ENCODE measurements at places on chromosomes 3 and 15.

DNA sequence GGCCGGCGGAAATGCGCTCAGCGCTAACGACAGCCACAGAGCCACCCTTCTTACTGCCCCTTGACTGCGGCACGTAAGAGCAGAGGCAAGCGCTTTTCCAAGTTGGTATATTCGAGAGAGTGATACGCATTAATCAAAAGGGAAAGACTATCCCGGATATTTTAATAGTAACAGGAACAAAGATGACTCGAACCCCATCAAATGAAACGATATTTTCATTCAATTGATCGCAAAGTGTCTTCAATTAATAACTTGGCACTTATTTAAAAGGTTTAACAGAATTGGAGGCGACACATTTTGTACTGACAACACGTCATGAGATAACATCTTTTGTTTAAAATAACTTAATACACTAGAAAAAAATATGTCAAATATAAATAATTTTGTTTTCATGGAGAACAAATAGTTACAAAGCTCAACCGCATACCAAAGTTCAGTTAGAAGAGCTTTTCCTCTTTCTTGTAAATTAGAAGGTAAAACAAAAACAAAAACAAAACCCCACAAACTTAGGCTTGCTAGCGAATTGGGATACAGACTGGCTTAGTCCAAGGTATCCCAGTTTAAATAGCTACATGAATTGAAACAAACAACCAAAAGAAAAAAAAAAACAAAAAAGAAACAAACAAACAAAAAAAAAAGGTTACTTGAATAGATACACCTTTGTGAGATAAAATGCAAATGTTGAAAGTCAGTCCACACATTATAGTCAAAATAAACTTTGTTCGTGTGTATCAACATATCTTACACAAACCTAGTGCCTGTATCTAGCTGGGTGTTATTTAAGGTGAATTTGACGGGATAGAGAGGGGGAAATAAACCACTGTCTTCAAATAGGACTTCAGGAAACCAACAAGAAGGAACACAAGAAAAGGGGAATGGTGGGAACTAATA lies 10.2 kb downstream of the SHOX2 start:
- no peak for DNase-seq

- no peak for DNase-seq
These were observed 83.5 kb downstream of the C3orf70 start for GRCh38 chr3:185069037-185070030.

DNA sequence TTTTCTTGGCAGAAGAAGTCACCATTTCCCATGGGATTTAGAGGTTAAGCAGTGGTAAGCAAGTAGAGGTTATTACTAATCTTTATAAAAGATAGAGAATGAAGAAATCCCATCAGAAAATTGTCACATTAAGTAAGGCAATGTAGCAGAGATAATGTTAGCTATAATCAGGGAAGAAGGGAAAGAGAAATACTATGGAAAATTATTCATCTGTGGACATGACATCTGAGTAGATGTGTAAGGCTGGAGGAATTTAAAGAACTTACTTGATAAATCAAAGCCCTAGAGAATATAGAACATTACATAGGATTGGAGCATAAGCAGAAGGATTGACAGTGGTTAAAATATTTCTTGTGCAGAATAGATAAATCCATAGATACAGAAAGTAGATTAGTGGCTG lies 553.1 kb upstream of the CBLB start:
- no peak for DNase-seq

DNA sequence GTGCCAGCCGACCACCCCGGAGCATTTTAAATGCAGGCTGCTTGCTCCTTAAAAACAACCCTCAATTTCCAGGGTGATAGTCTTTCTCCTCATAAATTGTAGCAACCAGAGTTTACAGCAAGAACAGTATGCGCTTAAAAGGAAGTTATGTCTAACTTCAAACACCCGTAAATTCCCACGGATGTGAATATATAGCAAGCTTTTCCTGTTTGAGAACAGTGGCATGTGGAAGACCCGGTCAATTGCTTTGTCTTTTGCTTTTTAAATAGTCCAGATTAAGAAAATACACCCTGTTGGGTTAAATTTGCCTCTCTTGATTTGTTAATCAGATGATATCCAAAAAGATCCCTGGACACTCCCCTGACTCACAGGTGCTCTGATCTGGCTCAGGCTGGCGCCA lies 20.8 kb downstream of the MRPS25 start:
- no peak for DNase-seq

DNA sequence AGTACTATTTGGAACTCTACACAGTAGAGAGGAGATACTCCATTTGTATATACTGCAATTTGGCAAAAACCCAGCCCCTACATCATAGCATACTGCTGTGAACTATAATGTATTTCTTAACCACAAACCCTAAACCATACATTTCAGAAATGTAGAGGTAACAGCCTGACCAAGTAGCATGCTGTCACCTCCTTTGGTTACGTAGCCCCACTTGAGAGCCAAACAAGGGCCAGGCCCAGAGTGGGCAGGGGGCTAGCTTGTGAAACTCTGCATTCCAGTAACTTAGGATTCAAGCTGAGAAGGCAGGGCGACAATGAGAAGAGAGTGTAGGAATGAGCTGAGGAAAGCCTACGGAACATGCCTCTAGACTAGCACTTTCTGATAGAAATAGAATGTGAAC lies 135.8 kb downstream of the GREM1 start:
- no peak for DNase-seq

GRCh38 chr15:63491979-63492378 lies 12.4 kb upstream of the USP3 start:
- no peak for DNase-seq

DNA sequence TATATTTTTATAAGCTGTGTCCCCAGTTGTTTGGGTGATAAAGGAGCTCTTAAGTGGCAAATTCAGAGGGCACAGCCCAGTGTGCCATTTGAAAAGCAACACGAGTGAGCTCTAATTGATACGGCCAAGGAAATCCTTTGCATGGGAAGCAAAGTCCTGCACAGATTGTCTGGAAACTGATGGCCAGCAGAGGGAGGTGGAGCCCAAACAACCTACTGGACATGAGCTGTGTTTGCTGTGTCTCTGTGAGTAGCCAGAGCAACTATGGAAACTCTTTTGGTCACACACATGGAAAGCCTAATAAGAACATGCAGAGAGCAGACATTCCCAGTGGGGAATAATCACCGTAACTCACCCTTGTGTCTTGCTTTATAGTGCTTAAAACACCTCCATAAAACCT lies 24.4 kb downstream of the ONECUT1 start:
- no peak for DNase-seq

DNA sequence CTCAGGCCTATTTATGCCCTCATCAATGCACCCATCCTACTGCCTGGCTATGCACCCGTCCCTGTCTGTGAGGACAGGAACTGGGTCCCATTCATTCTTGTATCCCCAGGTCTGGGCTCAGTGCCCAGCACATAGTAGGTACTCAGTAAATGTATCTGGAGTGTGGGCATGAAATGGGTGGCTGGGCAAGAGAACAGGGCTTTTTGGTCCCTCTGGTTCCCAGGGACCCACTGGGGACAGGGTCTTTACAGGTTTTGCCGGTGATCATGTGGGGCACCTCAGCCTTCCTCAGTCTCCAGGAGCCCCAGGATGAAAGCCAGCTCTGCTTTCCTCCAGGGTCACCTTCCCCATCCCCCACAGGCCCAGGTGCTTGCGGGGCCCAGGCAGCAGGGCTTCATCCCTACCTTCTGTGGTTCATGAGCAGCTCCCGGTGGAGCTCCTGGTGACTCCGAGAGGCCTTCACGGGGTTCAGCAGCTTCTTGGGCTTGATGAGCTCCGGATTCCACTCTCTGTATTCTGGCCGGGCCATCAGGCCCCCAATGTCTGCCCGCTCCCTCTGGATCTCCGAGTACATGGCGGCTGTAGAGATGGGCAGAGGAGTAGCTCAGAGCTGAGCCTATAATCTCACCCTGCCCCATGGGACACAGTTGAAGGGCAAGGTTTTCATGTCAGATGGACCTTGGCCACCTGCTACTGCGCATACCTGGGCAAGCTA lies 7.7 kb downstream of the FAM107A start:
- DNase-seq: no peak

DNA sequence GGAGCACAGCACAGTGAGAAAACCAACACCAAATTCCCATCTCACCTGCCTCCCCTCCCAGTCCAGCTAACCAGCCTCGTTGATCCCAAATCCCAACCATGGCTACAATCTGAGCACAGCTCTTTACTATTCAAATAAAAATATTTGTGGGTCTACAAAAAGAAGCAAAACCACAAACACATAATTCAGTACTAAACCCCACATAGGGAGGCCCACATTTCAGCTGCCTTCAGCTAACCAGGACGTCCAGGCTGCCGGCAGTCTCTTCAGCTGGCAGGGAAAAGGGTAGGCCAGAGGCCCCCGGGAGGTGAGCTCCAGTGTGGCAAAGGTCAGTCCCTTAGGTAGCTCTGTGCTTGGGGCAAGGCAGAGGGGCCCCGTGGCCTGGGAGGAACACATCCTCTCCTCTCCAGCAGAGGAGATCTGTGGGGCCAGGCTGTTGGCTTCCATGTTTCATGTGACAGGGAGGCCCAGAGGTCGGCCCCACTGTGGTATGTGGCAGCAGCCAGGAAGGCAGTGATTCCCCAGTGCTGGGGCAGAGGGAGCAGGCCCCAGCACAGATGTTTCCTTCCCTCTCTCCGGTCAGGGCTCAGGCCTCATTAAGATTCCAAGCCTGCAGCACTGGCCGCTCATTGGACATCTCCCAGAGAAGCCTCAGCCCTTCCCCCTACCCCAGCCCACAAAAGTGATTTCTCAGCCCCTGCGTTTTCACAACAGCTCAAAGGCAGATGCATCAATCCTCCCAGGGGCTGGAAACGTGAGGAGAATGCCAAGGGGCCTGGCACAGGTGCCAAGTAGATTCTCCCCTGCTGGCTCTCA lies 381.4 kb downstream of the NTRK3 start:
- no peak for DNase-seq

GRCh38 chr3:133476971-133477375 lies 77.1 kb downstream of the BFSP2 start:
- DNase-seq: no peak

Data from KBM-7 (cell line).